ENCODE measurements at places on chromosomes 2 and 18.
A peak's percentile ranks its signal among the peaks of the same experiment; 100 is the strongest.

DNA sequence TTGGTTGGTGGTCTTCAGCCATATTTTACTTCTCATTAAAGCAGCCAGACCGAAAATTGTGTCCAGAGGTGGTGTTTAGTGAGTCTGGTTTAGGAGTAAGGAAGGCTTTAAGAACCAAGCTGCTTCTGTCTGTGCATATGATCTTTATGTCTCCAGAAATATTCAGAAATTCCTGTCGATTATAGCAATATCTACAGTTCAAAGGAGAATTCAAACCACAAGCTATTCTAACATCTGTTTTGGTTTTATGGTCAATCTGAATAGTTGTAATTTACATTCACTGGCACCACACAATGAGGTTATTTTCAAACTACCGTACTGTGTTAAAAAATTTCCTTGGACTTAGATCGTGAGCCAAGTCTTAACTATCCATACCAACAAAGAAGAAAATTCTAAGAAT is 11.3 kb downstream of the UPP2 start:
- no peak for DNase-seq

- DNase-seq = no peak
Measured at GRCh38 chr2:149656996-149657395, 69.4 kb upstream of the MMADHC start.

DNA sequence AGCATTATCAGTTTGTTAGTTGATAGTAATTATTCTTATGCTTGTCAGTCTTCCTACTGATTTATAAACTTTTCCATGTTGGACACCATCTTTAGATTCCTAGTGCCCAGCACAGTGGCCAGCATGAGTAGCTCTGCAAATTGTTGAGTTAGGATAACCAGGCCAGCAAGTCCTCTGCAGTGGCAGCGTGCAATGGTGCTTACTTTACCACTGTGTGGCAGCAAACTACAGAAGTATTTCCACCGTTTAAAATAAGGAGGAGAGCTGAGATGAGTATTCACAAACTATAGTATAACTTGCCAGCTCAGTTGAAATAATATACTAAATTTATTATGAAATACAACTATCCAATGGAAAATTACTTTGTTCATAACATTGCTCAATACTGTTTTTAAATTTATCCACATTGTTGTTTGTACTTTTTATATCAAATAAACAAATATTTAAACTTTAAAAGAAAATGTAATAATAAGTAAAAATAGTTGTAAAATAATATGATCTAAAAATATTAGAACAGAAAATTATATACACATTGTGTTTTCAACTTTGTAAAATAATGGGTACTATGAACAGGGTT is 9.3 kb upstream of the THADA start:
- peak; percentile 38 for DNase-seq

- no peak for DNase-seq
Measured at GRCh38 chr18:48036641-48037421, 106.4 kb upstream of the SMAD2 start.

DNA sequence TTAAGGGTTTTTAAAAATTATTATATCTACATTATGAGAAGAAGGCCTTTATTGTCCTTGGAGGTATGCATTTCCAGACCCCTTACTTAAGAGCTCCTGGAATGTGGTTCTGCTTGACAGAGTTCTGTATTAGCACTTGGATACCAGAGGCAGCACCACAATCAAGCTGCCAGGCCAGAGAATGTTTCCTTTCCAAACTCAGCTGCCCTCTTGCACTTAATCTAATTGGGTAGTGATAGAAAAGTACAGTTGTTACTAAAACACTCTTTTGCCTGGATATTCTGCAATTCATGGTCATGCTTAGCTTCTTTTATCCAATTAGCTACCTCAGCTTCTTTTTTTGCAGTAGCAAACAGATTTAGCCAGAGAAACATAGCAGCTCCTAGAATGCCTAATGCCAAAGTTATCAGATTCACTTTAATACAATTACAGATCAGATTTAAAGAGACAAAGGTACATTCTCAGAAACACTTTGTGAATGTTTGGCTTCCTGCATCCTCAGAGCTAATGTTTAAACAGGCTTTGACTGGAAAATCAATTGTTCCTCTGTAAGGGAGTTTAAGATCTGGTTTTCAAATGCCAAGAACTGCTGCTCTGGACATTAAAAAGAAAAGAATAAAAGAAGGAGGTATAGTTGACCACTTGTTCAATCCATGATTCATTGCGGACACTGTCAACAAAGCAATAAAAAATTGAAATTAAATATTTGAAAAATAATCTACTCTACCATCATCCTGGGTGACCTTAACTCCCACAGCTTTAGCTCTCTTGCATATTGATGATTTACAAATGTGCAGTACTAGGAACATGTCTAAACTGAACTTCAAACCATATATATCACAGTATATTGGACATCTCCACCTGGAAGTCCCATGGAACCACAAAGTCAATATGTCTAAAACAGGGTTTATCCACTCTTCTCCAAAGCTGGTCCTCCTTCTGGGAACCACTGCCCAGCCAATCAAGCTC is 12.8 kb downstream of the NOSTRIN start:
- no peak for DNase-seq

DNA sequence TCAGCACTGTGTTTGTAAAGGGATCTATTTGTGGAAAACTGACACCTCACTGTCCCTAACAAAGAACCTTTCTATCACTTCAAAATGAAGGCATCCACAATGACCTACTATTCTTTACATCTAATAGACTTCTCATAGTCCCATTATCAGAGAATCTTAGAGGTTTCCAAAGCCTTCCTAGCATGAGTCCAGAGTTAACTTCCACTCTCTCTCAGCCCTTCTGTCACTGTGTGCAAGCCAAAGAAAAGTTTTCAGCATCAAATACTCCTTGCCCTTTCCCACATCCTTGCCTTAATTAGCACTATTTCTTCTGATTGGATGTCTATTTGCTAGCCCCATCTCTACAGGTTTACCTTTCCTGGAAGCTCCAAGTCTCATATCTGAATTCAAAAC is 178.5 kb downstream of the ERBB4 start:
- DNase-seq = no peak

GRCh38 chr2:42045848-42046748 is 1.7 kb upstream of the PKDCC start:
- no peak for DNase-seq

- DNase-seq = no peak
Measured at GRCh38 chr2:122863532-122863931, 1108.1 kb downstream of the TSN start.

DNA sequence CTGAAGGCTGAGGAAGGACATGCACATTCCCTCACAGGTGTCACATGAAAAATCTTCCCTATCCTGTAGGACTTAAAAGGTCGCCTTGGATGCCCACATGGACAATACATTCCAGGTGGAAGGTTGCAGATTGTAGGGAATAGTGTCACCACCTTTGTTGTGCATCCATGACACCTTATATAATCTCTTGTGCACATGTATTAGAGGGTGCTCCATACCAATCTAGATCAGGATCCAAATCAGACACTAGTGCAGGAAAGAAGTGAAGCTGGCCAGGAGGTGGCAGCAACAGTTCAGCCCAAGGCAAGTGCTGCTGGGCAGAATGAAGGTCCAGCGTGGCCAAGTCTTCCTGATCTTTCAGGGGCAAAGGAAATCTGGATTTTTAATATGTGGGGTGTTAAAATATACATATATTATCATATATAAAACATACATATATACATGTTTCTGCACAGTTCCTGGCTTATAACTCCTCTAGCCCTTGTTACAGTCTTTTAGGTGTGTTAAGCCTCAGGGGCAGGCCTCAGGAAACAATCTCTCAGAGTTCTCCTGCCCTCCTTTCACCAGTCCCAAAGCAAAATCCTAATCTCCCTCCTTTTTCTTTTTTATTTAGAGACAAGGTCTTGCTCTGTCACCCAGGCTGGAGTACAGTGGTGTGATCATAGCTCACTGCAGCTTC is 16.6 kb downstream of the NIF3L1 start:
- peak; percentile 39 for DNase-seq

GRCh38 chr2:45802499-45803138 is 151.1 kb downstream of the PRKCE start:
- DNase-seq = no peak

- DNase-seq = no peak
Measured at GRCh38 chr2:25821225-25822056, 56.8 kb downstream of the ASXL2 start.

GRCh38 chr2:116716444-116716843 is 1098.0 kb upstream of the DDX18 start:
- DNase-seq = no peak

DNA sequence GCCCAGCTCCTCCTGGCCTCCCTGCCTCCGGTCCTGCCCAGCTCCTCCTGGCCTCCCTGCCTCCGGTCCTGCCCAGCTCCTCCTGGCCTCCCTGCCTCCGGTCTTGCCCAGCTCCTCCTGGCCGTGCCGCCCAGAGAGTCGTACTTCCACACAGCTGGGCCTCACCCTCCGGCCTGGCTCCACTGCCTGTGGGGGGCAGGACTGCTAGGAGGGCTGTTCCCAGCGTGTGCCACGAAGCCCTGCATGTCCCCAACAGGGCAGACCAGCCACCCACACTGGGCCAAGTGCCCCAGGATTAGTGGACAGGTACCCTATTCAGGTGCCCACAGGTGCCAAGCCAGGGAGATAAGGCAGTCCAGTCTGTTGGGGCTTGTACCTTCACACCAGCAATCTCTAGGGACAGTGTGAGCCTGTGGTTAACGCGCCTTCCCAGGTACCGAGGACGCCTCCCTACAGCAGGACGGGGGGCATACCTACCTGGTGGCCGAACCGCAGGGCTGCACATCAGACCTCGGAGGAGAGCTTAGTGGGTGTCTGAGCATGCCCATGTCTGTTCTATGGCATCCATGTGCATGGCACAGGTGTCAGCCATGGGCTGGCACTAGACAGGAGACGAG is 5.3 kb downstream of the GPC1 start:
- no peak for DNase-seq

GRCh38 chr2:169175112-169175511 is 105.7 kb downstream of the DHRS9 start:
- no peak for DNase-seq

DNA sequence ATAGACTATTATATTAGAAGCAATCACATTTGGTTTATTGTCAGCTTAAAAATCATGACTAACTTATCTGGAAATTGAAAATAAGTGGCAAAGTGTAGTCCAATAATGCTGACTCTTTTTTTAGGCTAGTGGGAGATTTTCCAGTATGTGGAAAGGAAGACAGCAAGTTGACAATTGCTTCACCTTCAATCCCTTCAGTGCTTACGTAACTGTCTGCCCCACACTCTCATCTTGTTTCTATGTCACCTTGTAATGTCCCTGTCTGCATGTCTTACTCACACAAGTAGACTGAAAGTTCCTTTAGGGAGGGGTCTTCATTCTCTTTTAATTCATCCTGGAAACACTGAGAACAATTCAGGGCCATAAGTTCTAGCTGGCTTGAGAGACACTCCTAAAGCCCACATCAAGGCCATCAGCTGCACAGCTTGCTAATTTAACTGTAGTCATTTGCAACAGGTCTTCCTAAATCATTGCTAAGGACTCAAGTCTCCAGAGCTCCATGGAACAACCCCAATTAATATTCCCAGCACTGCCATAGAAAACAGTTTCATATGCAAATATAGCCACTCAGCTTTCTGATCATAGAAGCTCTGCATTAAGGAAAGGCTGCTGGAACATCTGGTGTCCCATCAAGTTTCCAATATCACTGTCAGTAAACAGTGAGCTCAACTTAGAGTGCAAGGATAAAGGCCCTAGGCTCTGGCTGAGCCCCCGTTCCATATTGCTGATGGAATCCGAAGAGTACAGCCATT is 230.5 kb downstream of the ETAA1 start:
- no peak for DNase-seq

- DNase-seq = no peak
Measured at GRCh38 chr2:23301136-23301535, 83.8 kb upstream of the KLHL29 start.

DNA sequence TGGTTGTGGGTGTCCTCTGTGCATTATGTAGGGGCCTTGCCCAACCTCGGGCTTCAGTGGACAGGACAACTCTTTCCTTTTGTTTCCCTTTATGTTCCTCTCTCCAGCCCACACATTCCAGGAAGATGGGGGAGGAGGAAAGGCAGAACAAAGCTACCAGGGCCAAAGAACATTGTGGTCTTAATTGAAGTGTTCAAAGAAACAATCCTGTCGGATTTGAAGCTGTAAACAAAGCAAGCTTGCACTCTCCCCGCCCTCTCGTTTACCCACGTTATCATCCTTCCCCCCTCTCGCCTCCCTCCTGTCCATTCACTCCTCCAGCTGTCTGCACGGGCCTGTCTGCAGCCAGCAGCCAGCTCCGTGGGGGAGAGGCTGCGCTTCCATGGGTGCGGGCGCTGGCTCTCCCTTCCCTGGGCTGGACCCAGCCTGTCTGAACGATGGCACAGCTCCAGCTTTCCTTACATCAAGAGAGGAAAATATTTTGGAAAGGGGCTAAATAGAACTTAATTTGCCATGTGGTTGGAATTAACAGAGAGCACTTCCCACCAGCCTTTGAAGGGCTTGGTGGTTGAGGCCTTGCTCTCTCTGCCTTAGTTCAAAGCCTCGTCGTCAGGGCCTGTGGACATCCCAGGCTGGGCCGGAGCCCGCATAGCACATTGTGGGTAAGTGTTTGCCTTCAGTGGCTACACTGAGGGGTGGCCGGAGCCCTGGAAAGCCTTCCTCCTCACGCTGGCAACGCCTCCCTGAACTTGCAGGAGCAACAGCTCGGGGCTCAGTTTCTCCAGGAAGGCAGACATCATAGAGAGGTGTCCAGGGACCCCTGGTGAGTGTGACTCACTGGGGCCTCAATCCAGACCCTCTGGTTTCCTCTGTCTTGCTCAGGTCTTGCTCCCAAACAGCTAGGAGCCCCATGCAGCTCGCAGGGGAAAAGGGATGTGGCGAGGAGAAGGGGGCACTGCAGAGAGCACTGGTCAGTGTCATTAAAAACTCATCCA is 60.6 kb upstream of the HS6ST1 start:
- no peak for DNase-seq

- DNase-seq = no peak
Measured at GRCh38 chr2:152729844-152730243, 11.4 kb downstream of the ARL6IP6 start.

GRCh38 chr18:58537272-58538038 is 91.4 kb downstream of the ALPK2 start:
- no peak for DNase-seq

GRCh38 chr2:60473546-60473945 is 79.9 kb downstream of the BCL11A start:
- no peak for DNase-seq

- no peak for DNase-seq
Measured at GRCh38 chr2:143000599-143000998, 123.1 kb downstream of the KYNU start.

GRCh38 chr2:73827018-73827417 is 1.7 kb upstream of the STAMBP start:
- no peak for DNase-seq

- DNase-seq = no peak
Measured at GRCh38 chr2:160429248-160430000, 64.2 kb downstream of the RBMS1 start.

- no peak for DNase-seq
Measured at GRCh38 chr2:203463266-203463678, 71.8 kb downstream of the RAPH1 start.

DNA sequence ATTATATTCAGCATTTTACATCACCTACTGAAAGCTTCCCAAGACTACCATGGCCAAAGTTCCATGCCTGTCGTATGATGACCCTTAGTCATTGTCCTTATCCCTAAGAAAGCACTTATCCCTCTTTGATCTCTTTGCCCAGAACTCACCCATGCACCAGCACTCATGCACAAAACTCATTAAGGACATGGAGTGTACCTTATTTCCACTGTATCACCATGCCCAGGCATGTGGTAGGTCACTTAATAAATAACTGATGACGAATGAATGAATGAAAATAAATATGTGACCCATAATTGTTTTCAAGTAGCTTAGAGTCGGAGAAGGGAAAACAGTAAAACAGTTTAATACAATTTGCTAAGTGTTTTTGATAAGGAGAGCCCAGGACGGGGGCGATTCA is 220.1 kb downstream of the IKZF2 start:
- no peak for DNase-seq

Data from T-helper 2 cell treated with Interferon-gamma antibody and Interleukin-4, amounts not matched to agents 5 μg/mL and 100 μg/mL, for 36 hours (primary cell).